ENCODE measurements at places on chromosomes 6 and 20. TPM values are rescaled to one million over a fixed set of nuclear protein-coding genes. Genes with fewer than 3 reads are reported as not detected.
A peak's percentile ranks its signal among the peaks of the same experiment; 100 is the strongest.

DNA sequence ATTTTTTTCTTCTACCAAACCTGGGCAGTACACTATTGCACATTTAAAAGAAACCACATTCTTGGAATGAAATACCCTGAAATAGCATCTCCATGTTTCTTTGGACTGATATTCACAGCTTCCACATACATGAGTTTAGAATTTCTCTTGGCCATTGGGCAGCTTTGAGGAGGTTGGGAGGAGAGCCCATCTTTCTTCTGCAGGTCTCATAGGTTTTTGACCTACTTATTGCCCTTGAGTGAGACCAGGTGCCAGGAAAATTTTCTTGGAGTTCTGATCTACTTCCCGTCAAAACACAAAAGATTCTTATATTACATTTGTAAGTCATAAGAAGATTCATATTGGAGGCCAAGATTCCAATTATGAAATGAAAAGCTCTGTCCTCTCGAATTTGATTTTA is 212.0 kb downstream of the IBTK start:
- DNase-seq: no peak

GRCh38 chr6:12294851-12295536 is 4.8 kb downstream of the EDN1 start:
- no peak for DNase-seq

DNA sequence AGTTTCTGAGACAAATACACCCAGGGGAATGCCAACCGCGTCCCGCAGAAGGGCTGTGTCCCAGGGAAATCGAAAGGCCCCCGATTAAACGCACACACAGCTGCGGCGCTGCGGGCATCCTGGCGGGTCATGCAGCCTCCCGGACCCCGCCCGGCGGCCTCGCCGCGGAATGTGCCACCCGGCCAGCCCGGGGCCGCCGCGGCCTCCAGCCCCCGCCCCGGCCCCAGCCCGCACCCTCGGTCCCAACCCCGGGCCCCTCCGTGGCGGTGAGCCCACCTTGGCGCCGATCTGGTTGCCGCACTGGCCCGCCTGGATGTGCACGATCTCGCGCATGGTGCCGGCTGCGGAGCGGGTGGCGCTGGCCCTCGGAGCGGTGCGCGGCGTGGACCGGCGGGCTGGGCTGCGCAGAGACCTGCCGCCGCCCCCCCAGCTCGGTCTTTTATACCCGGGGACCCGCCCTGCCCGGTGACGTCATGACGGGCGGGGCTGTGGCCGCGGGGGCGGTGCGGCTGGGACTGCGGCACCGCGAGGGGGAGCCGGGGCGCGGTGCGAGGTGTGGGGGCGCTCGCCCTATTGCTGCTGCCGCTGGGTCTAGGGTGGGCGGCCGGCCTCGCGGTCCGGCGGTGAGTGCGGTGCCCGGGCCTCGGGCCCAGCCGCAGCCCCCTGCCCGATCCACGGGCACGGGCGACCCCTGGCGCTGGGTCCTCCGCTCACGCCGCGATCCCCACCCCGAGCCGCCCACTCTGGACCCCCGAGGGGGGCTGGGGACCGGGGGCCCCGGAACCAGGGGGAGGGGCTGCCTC is at the start of gene TUBB2A:
TSS of gene TUBB2A (minus strand) at position 414 of the 803 bp plus-strand sequence. CDS start at position 333, 81 bp downstream.
- DNase-seq: no peak

DNA sequence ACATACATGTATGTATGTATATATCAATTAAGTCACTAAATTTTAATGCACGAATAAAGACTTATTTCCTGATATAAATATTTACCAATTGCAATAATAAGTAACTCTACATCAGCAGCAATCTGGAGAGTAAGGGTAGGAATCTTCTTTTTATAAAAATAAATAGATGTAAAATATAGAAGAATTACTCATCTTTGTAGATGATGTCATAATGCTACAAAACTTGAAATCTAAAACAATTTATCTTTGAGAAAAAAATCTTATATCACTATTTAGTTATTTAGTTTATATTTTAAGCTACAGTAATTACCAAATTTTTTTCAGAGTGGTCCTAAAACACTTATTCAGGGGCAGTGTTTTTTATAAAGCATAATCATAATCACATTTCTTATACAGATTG is 351.7 kb downstream of the RIMS1 start:
- DNase-seq: no peak

- DNase-seq: no peak
Observed at GRCh38 chr6:135030056-135030473, 24.6 kb downstream of the HBS1L start.

DNA sequence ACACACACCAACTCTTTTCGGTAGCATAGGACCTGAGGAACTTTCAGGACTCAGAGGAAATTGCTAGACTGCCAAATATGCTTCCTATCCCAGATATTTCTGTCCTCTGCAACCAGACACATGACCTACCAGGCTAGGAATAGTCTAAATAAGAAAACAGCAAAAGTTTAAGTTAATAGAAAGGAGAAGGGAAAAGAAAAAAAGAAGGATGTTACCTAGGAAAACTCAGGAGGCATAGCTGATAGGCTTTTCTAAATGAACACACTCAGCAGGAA is 74.6 kb downstream of the MAP3K5 start:
- DNase-seq: no peak

GRCh38 chr6:110181131-110182030 is 1.2 kb downstream of the CDC40 start:
- DNase-seq: no peak

GRCh38 chr20:49966861-49967260 is 15.9 kb upstream of the SNAI1 start:
- DNase-seq: no peak

DNA sequence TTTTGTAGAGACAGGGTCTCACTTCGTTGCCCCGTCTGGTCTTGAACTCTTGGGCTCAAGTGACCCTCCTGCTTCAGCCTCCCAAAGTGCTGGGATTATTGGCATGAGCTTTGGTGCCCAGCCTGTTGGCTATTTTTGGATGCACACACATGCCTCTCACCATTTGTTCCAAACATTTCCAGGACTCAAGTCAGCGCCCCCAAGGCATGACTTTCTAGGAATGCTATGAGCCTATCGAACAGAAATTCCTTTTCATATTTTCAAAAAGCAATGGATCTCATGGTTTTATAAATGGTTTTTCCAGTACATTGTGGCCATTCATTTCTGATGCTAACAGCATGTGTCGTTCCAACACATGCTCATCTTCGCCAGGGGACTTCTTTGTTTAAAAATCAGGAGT is 119.3 kb upstream of the NAA20 start:
- DNase-seq: no peak

- no peak for DNase-seq
Observed at GRCh38 chr6:24931296-24931695, 4.5 kb downstream of the RIPOR2 start.

DNA sequence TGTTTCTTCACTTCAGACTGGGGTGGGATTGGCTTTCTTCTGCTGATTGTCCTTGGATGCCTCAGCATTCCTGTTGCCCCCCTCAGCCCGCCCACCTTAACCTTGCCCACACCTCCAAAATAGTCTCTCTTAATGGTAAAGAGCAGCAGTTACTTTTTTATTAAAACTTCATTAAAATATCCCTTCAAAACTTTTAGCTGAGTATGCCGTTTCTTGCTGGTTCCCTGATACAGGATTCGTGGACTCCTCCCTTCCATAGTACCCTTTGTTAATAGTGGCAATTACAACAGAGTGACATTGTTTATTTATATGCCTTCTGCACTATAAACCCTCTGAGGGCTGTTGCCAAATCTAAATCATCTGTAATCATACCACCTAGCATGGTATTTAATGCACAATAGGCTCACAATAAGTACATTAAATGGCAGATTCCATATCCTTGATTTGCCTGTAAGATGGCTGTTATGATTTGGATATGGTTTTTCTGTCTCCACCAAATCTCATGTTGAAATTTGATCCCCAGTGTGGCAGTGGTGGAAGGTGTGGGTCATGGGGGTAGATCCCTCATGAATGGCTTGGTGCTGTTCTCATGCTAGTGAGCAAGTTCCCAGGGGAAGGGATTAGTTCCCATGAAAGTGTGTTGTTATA is 3.5 kb upstream of the MOCS1 start:
- no peak for DNase-seq

GRCh38 chr20:1657556-1658334 is at the start of gene SIRPG:
Gene SIRPG (minus strand): TSS chr20:1657779. CDS start chr20:1657714, 65 bp downstream.
- peak; percentile 74 for DNase-seq

DNA sequence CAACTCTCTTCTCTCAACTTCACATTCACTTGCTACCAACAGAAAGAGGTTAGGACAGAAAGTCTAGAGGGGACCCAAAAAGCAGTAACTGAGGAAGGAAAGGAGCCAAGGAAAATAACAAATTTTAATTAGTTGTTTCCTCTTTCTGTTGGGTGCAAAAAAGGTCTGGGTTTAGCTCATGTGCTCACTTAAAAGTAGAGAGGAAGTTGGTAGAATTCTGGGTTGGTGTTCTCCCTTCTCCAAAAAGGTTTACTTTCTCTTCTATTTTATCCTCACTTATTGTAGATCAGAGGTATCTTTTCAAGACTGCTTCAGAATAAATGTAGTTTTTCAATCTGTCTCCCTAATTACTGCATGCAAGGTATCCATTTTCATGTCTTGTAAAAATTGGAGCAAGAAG is 42.8 kb downstream of the MAP3K7 start:
- no peak for DNase-seq

DNA sequence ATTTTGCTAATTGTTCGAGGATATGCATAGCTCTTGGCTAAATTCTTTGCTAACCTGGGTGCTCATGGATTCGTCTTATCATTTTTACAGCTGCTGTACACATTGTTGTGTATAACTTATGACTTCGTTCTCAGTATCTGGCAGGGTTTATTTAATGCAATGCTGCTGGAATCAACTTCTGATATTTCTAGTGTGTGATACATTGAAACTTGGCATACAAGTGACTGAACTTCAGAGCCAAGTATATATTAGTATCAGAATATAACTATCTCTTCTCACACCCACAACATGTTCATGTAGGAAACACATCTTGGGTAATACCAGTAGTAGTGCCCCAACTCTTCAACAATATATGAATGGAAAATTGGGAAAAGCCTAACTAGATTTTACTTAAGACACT is 764.2 kb downstream of the TENT5A start:
- DNase-seq: no peak

- no peak for DNase-seq
Observed at GRCh38 chr6:32045811-32046449, 7.7 kb downstream of the CYP21A2 start.

The DUSP15 gene
- 0.83 TPM for total RNA-seq

The FERMT1 gene
- total RNA-seq: 0.32 TPM

The SAMD10 gene
- total RNA-seq: 11.7 TPM

The AVP gene
- not detected for total RNA-seq
